Hair follicular keratinocyte (primary cell): ENCODE measurements at places on chromosomes 3 and 15. TPM values are rescaled to one million over a fixed set of nuclear protein-coding genes. Genes with fewer than 3 reads are reported as not detected.

Gene CKMT1A
- 89.3 and 94.9 TPM in 2 replicates for total RNA-seq

Gene GALNT15
- total RNA-seq: 0.57 TPM in 1 of 2 replicates, not detected in the other

Gene SNRK
- total RNA-seq: 9.8 and 15.5 TPM in 2 replicates

Gene CHRD
- not detected in 2 replicates for total RNA-seq

Gene CYP1A1
- 1.0 and 1.9 TPM in 2 replicates for total RNA-seq

Gene ARHGEF3
- total RNA-seq: 9.5 and 10.1 TPM in 2 replicates

Gene LRCH3
- total RNA-seq: 13.6 and 19.1 TPM in 2 replicates

Gene IL20RB
- 75.2 and 175 TPM in 2 replicates for total RNA-seq

Gene GOLGA6D
- total RNA-seq: not detected in 2 replicates

Gene DAZL
- not detected in 2 replicates for total RNA-seq

Gene TMEM62
- total RNA-seq: 9.4 and 12.9 TPM in 2 replicates

Gene TMEM202
- not detected in 2 replicates for total RNA-seq

Gene GATA2
- total RNA-seq: not detected in 2 replicates

Gene GOLGA8K
- total RNA-seq: 0.08 TPM in 1 of 2 replicates, not detected in the other

Gene FANCD2OS
- total RNA-seq: not detected in 2 replicates

Gene PATL2
- not detected in 2 replicates for total RNA-seq

Gene TTC21A
- 0.55 and 0.57 TPM in 2 replicates for total RNA-seq

Gene SMCO1
- total RNA-seq: 0.23 TPM in 1 of 2 replicates, not detected in the other

Gene CHCHD6
- total RNA-seq: 28.0 and 39.1 TPM in 2 replicates

Gene PARL
- 39.3 and 54.7 TPM in 2 replicates for total RNA-seq

Gene TRH
- total RNA-seq: not detected in 2 replicates

Gene DPPA4
- not detected in 2 replicates for total RNA-seq

Gene TM4SF4
- total RNA-seq: not detected in 2 replicates

Gene SLC6A1
- not detected in 2 replicates for total RNA-seq

Gene NUDT16
- total RNA-seq: 9.8 and 11.6 TPM in 2 replicates

Gene U2SURP
- total RNA-seq: 50.1 and 56.7 TPM in 2 replicates

Gene GABRR3
- total RNA-seq: not detected in 2 replicates

Gene FOXL2
- total RNA-seq: 0.38 and 1.2 TPM in 2 replicates

Gene IL12A
- total RNA-seq: 0.23 and 0.42 TPM in 2 replicates

Gene PLA2G4E
- 0.27 and 0.39 TPM in 2 replicates for total RNA-seq

Gene CPOX
- total RNA-seq: 29.8 and 37.4 TPM in 2 replicates

Gene TM4SF1
- 154 and 265 TPM in 2 replicates for total RNA-seq

Gene GJD2
- total RNA-seq: not detected in 2 replicates

Gene CLRN1
- not detected in 2 replicates for total RNA-seq

Gene TOPAZ1
- not detected in 2 replicates for total RNA-seq

Gene PLA2G4F
- 0.46 and 1.9 TPM in 2 replicates for total RNA-seq

Gene MCF2L2
- 0.04 and 0.55 TPM in 2 replicates for total RNA-seq

Gene DLL4
- 0.08 TPM in 1 of 2 replicates, not detected in the other for total RNA-seq

Gene SUCNR1
- not detected in 2 replicates for total RNA-seq

Gene CDCP1
- total RNA-seq: 94.4 and 155 TPM in 2 replicates
